ENCODE measurements at places on chromosomes 13 and 19. TPM values are rescaled to one million over a fixed set of nuclear protein-coding genes. Genes with fewer than 3 reads are reported as not detected.

The ZNF223 gene
- total RNA-seq, result 2.8 TPM

The OR7D2 gene
- total RNA-seq, result not detected

The TMEM255B gene
- 0.85 TPM for total RNA-seq

The MAST1 gene
- 1.9 TPM for total RNA-seq

The SGCG gene
- not detected for total RNA-seq

The TSSK6 gene
- 0.85 TPM for total RNA-seq

The SOX1 gene
- not detected for total RNA-seq

The IFNL1 gene
- not detected for total RNA-seq

The CAPN12 gene
- 6.5 TPM for total RNA-seq

The CELF5 gene
- total RNA-seq, result 0.30 TPM

The MED16 gene
- total RNA-seq, result 15.7 TPM

The PTGER1 gene
- total RNA-seq, result not detected

The GET3 gene
- total RNA-seq, result 96.0 TPM

The ZNF738 gene
- total RNA-seq, result 1.1 TPM

The ONECUT3 gene
- not detected for total RNA-seq

The PRPF31 gene
- total RNA-seq, result 129 TPM

The CACNG7 gene
- total RNA-seq, result 9.3 TPM

The KLK15 gene
- total RNA-seq, result not detected

The VSIG10L gene
- total RNA-seq, result 11.2 TPM
